ENCODE measurements at places on chromosomes 12 and 14. TPM values are rescaled to one million over a fixed set of nuclear protein-coding genes. Genes with fewer than 3 reads are reported as not detected.

- DNase-seq: no peak
These were observed 222.1 kb downstream of the AACS start for GRCh38 chr12:125287155-125287847.

- DNase-seq: no peak
These were observed 13.1 kb upstream of the SIVA1 start for GRCh38 chr14:104739546-104740516.

SCN8A gene
- 3.0 TPM for total RNA-seq

ADCY6 gene
- total RNA-seq: 9.2 TPM

CRIP1 gene
- total RNA-seq: 15.0 TPM

Measured in Daoy (cell line).